ENCODE measurements at places on chromosomes 5 and 9. TPM values are rescaled to one million over a fixed set of nuclear protein-coding genes. Genes with fewer than 3 reads are reported as not detected.

DNA sequence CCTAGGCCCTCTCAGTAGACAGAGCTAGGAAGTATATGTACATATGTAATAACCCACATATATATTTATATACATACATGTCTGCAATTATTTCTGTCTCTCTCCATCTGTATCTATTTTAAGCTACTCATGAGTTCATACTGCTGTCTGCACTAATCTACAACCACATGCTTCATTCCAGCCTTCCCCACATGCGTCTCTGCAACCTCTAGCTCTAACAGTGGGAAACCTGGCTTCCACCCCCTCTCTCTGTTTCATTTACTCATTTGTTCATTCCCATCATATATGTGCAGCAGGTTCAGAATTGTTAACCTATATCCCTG lies 23.3 kb downstream of the DCANP1 start:
- no peak for DNase-seq

GRCh38 chr9:127876764-127877562 lies 512 bp downstream of the AK1 start:
- no peak for DNase-seq

Gene ANKRD20A1
- total RNA-seq, result 12.3 TPM

Gene PJA2
- 26.2 TPM for total RNA-seq

Gene MZB1
- not detected for total RNA-seq

Gene FGD3
- total RNA-seq, result not detected

Gene YIPF5
- total RNA-seq, result 28.9 TPM
